NK-92 treated with Interleukin-12 subunit alpha and Interleukin-12 subunit beta, amount 100 ng/mL, for 24 hours (cell line): ENCODE measurements at places on chromosomes 13 and 19.

DNA sequence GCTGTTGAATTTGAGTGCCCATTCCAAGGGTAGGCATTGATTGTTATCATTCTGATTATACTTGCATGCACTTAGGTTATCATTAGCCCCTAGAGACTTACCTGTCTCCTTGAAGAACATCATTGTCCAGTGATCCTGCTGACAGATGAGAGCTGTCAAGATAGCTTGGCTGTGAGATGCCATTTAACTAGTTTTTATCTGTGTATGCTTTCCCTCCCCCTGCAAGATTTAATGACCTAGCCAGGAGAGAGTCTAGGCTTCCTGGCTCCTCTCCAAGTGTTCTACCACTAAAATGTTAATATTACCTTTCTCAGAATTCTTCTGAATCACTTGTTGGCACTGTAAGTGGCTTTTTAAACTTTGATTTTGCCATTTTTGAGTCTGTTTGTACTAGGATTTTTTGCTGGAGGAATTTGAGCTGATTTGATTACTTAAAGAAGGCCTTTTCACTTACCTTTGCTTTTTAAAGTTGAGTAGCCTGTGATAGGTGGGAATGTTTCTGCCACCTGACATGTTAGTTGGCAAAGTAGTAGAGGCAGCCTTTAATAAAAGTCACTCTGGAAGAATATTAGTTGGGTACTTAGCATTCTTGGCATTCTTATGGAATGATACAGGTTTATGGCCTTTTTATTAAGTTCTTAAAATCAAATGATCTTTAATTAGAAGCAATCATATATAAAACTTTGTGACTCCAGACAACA, 41.1 kb downstream of the ARHGAP35 start:
- DNase-seq, result no peak

GRCh38 chr19:42402376-42403116, 12.4 kb upstream of the CNFN start:
- DNase-seq, result no peak

- no peak for DNase-seq
Observed at GRCh38 chr13:84873951-84874350, 925.3 kb downstream of the SLITRK6 start.

DNA sequence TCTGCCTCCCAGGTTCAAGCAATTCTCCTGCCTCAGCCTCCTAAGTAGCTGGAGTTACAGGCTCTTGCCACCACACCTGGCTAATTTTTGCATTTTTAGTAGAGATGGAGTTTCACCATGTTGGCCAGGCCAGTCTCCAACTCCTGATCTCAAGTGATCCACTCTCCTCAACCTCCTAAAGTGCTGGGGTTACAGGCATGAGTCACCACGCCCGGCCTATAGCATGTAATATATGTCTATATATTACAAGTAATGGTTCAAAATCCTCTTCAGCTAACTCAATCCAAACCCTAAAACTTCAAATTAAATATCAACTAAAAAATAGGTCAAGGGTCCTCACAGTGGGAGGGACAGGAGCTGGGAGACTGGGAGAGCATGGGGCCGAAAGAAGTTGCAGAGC, 28.0 kb downstream of the FPR3 start:
- no peak for DNase-seq

- peak; percentile 30 for DNase-seq
Observed at GRCh38 chr19:44951179-44952159, 3.7 kb upstream of the CLPTM1 start.

DNA sequence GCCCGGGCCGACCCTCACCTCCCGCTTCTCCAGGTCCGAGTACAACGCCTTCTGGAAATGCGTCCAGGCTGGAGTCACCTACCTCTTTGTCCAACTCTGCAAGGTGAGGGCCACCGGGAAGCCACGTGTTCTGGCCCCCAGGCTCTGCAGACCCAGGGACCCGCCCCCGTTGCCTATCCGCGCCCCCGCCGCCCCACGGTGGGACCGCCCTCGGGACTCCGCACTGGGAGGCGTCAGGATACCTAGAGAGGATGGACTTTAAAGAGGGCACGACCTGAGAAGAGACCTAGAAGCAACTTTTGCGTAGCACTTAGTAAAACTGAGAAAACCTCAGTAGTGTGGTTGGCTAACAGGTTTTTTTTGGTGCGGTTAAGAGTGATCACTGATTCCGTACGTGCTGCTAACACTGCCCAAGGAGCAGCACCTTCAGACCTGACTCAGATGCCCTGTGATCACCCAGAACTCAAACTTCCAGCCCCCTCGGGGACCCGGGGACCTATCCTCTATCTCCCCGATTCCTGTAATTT, 492 bp downstream of the TMEM147 start:
- DNase-seq, result peak; percentile 57

DNA sequence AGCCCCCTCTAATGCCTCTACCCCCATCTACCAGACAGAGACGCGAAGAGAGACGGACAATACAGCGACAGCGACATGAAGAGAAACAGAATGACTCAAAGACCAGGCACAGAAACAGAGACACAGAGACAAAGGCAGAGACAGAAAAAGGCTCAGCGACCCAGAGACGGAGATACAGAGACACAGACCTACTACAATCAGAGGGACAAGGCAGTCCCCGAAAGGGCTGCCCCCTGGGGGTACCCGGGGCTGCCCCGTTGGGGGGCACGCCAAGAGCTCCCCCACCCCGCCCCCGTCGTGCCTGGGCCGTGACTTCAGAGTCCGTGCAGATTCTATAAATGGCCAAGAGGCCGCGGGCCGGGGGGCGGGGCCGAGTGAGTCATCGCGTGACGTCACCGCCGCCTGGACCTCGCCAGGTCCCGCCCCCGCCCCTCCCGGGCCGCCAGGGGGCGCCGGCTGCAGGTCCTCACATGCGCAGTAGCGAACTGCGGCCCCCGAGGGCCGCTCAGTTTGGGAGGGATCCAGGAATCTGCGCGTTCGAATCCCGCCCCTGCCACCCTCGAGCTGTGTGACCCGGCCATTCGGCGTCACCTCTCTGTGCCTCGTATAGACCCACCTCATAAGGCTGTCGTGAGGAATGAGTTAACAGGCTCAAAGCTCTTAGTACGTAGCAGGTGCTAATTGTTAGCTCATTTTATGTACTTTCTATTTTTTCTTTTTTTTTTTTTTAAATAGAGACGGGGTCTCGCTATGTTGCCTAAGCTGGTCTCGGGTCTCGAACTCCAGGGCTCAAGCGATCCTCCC, 2.7 kb upstream of the CNN1 start:
- DNase-seq, result peak; percentile 85

DNA sequence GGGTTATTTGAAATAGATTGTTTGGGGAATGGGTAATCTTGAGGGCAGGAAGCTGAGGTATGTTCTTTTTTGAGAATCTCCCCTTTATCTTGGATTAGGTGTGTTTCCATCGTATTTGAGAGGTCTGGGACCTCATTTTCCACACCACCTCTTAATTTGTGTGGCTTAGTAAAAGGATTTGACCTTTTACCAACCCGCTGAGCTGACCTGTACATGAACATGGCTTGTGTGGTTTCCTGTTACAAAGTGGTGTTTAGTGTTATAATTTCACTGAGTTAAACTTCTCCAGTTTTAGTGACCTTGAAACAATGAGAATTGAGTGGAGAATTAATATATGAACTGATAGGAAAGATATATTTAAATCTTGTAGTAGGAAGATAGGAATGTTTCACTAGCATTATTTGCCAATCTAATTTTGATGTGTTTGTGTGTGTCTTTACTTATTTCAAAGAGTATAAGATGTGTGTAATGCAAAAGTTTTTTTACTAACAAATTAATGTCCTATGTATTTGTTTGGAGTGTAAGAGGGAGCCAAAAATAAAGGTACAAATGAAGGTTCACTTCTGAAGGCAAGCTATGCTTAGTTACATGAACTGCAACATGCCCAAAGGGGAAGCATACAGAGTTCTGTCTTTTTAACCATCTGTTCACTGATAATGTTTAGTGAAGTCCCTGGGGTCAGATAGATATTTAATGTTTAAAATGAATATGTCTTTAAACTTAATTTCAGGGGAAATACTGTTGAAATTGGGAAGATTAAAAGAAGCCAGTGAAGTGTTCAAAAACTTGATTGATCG, 17.1 kb downstream of the NAA16 start:
- DNase-seq, result no peak

GRCh38 chr19:29507081-29507860, 18.5 kb upstream of the VSTM2B start:
- DNase-seq, result no peak

- DNase-seq, result peak; percentile 95
Observed at GRCh38 chr19:2819540-2820111, at the start of gene ZNF554. ZNF554 (plus strand) TSS chr19:2819868; CDS start chr19:2820072, 204 bp downstream.

GRCh38 chr19:21569494-21569865, 64.1 kb downstream of the ZNF429 start:
- DNase-seq, result no peak

- no peak for DNase-seq
Observed at GRCh38 chr19:4052114-4052992, 14.3 kb downstream of the ZBTB7A start.

GRCh38 chr13:48116808-48117207, 21.9 kb upstream of the MED4 start:
- no peak for DNase-seq

- no peak for DNase-seq
Observed at GRCh38 chr13:49533591-49534269, 38.0 kb downstream of the PHF11 start.

DNA sequence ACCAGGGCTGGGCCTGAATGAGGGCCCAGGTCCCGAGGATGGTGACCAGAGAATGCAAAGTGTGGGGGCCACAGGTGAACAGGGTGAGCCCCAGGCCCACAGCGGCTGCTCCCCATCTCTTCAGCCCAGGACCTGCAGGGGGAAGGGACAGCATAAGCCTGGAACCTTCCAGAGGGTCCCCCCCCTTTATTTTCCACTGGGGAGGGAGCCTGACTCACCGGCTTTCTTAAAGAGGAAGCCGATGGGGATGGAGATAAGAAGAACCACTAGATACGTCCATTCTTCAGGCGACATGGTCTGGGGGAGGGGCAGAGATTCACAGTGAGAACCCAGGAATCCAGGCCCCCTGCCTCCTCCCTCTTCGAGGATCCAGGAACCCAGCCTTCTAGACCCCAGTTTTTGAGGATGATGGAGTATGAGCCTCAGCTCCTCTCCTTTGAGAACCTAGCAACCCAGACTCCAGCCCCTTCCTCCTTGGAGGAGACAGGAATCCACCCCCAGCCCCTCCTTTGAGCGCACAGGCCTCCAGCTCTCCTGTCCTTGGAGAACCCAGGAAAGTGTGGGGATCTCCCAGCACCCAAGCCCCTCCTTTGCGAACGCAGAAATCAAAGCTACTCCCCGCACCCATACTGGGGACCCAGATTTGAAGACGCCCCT, 1.0 kb downstream of the MBOAT7 start:
- DNase-seq, result no peak

GRCh38 chr19:39212375-39212742, 8.3 kb upstream of the SYCN start:
- peak; percentile 25 for DNase-seq

- no peak for DNase-seq
Observed at GRCh38 chr13:63517371-63517770, 2101.7 kb upstream of the PCDH20 start.

GRCh38 chr19:12093777-12094176, 29.2 kb downstream of the ZNF844 start:
- DNase-seq, result no peak

GRCh38 chr13:35643625-35644024, 167.1 kb upstream of the MAB21L1 start:
- no peak for DNase-seq

- DNase-seq, result no peak
Observed at GRCh38 chr13:59360108-59360507, 803.6 kb downstream of the DIAPH3 start.

GRCh38 chr13:98466634-98467236, 110.2 kb downstream of the STK24 start:
- no peak for DNase-seq

GRCh38 chr19:6010107-6010506, 32.2 kb upstream of the RANBP3 start:
- DNase-seq, result no peak

DNA sequence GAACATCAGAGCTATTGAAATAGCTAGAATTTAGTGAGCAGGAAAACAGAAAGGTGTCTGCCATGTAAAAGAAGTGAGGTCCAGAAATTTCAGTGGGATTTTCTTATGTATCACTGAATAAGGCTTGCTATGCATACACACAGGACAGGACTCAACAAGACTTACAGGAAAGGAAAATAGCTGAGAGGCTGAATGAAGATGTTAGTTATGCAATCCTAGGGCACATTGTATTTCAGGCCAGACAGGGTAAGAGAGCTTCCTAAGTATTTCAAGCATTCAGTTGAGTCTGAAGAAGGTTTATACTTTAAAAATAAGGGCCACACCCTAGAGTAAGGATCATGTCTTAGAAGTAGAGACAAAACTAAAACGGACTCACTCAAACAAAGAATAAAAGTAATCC, 419.9 kb upstream of the PRR20A start:
- DNase-seq, result no peak

DNA sequence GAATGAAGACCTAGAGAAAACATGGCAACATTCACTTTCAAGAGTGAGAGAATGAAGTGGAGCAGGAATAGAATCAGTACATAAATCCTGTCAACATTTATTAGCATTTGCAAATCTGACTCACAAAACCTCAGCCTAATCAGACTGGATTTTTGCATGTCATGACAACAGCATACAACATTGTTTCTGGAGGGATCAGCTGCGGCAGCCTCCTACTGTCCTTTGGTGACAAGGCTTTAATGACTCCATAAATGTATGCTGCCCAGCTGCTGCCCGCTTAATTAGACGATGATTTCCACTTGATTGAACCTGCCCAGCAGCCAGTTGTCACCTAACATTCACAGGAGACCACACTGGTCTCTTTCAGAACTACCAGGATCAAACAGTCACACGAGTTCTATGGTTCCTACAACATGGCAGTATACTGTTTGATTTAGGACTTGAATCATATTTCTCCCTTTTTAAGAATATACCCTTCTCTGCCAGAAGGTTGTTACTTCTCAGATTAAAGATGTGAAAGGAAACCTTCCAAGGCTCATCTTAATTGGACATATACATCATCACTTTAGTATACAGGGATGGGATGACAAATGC, 9.3 kb downstream of the EBPL start:
- DNase-seq, result no peak

DNA sequence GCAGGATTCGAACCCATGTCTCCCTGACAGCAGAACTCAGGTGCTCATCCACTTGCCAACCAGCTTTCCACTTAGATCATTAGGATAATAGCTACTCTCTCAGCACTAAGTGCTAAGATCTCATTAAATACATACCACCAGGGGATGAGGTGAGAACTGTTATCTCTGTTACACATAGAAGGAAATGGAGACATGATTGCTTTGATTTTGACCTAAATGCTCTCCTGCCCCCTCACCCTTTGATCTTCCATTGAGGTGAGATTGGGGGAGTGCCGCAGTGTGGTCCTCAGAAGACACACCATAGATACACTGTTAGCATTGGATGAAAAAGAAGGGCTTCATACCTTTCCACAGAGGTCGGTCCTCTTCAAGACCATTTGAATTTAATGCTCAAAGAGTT, 38.9 kb upstream of the NPAS1 start:
- DNase-seq, result no peak

DNA sequence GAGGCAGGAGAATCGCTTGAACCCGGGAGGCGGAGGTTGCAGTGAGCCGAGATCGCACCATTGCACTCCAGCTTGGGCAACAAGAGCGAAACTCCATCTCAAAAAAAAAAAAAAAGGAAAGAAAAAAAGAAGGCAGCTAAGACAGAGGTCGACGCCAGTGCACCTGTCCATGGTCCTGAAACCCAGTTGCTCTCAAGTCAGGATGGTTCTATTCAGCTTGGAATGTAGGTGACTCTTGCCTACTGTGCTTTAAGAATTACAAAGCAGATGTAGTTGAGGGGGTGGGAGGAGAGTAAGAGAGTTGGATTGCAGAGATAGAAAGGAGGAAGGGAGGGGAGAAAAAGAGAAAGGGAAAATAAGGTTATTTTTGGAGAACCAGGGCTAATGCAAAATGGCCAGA, 18.7 kb downstream of the CACNG7 start:
- no peak for DNase-seq
